Mucosa of gallbladder (tissue), 1 donor: ENCODE measurements at places on chromosomes 12 and 14. TPM values are rescaled to one million over a fixed set of nuclear protein-coding genes. Genes with fewer than 3 reads are reported as not detected.

CEBPE gene
- total RNA-seq: 0.20 TPM

BLOC1S1 gene
- total RNA-seq: 158 TPM

ITGB7 gene
- 5.8 TPM for total RNA-seq

DAO gene
- total RNA-seq: not detected

PLEK2 gene
- total RNA-seq: 10.5 TPM

SPRING1 gene
- total RNA-seq: 27.7 TPM

NEDD8 gene
- 121 TPM for total RNA-seq

C12orf54 gene
- total RNA-seq: not detected

EFS gene
- 10.8 TPM for total RNA-seq

CBX5 gene
- 62.0 TPM for total RNA-seq

LRRK2 gene
- total RNA-seq: 28.7 TPM

MIP gene
- not detected for total RNA-seq

GPR135 gene
- total RNA-seq: 3.4 TPM

VRTN gene
- total RNA-seq: 0.32 TPM

FAM177A1 gene
- total RNA-seq: 62.7 TPM

PRB2 gene
- not detected for total RNA-seq

EMP1 gene
- 66.0 TPM for total RNA-seq

MYG1 gene
- 63.4 TPM for total RNA-seq

RIMBP2 gene
- 1.3 TPM for total RNA-seq
